ENCODE measurements at places on chromosomes 1 and 21.

GRCh38 chr1:203934651-203935050, 73.3 kb downstream of the SNRPE start:
- DNase-seq, result no peak

DNA sequence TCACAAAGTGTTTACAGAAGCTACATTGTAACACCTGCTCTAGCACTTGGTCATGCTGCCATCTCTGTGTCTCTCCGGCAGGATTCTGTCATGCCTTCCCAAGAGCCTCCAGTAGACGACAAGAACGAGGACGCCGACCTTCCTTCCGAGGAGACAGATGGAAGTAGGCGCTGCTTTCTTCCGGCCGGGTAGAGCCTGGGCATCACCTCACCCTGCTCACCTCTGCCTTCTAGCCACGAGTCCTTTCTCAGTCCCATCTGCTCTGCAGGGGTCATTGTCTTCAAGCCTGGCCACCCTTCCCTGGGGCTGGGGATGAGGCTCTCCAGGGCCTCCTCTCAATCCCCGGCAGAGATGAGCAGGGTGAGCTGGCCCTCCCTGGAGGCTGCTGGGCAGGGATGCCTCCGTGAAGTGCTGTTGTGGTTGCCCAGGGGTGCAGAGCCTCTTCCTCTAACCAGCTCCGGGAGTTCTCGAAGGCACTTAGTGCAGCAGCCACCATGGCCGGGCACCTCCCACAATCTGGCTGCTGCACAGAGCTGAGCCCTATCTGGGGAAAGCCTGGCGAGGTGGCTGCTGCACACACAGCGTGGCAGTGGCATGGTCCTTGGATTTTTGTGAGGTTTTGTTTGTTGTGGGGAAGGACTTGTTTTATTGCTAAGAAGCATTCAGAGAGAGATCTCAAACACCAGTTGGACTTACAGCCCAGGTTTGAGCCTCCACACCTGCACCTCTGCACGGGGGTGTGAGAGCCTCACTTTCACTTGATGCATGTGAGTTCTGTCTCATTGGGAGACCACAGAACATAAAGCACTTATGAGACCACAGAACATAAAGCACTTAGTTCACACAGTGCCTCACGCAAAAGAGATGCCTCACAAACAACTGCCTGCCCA, 48.4 kb downstream of the FAAP20 start:
- DNase-seq, result no peak

DNA sequence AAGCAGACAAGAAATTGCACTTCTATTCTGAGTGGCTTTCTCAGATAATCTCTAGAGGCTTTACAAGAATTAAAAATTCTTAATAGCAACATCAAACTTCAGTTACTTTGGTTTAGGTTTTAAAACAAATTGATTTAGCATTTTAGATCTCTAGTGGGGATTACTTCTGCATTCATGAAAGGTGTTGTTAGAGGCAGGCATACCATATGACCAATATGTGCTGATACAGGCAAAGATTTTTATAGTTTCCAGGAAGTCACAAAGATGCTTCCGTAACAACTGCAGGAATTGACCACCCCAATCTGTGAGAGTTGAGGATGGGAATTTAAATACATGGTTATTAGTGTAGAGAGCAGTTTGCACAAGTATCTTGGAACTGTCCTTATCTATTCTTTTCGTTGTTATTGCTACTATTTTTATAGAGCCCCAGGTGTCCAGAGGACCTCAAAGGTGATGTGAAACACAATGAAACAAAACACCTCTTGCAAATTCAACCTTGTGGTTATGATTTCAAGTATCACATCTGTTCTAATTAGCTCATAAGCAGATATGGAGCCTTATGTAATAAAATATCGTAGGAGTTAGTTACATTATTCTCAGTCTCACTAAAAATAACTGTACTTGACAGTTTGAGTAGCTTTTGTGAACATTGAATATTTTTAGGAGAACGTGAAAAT, 512.7 kb upstream of the ADGRL4 start:
- no peak for DNase-seq

DNA sequence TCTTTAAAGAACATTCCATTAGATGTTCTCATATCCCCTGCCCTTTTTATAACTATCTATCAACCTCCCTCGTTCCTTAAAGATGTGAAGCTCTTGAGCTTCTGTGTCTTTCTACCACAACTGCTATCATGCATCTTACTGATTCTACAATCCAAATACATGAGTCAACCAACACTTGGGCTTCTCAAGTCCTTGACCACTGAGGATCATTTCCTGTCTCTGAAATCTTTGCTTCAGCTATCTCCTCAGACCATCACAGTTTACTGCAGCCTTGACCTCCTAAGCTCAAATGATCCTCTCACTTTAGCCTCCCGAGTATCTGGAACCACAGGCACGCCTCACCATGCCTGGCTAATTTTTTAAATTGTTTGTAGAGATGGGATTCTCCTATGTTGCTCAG, 75.2 kb downstream of the FMO4 start:
- DNase-seq, result no peak

- peak; percentile 14 for DNase-seq
Observed at GRCh38 chr1:82604524-82604923, 803.8 kb downstream of the ADGRL2 start.

DNA sequence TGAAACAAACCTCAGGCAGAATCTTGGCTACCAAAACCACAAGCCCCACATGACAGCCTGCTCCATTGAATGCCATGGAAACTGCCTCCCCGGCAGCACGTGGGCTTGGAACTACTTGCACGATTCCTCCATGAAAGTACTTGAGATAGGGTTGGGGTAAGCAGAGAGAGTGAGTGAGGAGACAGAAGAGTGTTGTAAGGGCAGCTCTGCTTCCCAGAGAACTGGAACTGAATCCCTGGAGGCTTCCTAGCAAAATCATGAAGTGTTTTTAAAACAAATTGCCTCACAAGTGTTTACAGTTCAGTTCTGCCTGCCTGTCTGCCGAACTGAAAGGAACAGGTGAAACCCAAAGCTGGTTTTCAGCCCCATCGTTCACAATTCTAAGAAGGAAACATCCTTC, 35.3 kb upstream of the DNASE2B start:
- DNase-seq, result no peak

DNA sequence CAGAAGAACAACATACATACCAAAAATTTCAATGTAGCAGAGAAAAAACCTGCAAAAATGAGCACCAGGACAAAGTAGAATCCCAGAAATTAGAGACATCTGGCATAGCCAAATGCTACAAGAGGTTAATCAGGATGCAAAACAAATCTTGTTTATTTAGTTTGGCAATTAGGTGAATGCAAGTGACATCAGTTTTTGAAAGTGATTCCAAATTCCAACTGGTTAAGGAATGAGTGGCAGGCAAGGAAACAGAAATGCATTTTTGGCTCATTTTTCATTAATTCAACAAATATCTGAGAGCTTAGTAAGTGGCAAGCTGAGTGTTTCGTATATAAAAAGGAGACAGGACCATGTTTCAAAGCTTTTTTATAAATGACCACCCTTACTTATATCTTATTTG, 21.3 kb downstream of the SCAF4 start:
- DNase-seq, result no peak

DNA sequence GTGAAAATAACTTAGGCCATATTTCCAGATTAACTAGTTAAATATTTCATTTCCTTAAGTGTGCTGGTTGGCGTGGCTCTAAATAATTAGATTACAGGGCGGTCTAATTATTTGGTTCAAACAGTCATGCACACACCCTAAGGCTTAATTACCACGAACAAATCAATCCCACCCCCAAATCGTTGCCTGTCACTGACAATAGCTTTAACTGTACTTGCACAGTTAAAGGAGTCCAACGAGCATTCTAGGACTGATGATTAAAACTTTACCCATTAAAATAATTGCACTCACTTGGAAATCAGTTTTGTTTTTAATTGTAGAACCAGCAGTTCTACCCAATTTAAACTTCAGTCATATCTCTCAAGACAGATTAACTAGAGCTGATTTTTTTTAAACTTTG, 1.5 kb upstream of the POU2F1 start:
- no peak for DNase-seq

- DNase-seq, result no peak
Observed at GRCh38 chr1:38498686-38499085, 360.9 kb downstream of the RRAGC start.

DNA sequence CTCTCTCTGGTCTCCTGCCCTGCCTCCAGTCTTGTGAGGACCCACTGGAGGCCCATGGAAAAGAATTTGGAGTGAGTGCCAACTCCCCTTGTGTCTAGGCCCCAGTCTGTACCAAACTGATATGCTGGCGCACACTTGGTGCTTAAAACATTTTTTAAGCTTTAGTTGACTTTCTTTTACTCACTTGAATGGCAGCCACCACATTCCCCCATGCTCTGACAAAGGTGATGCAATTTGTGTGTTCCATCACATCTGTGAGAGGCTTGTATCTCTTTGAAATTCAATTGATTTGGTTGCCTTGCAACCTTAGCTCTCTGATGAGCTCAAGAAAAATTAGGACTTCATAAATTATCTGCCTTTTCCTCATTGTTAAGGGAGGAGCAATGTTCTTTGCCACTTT, 30.5 kb upstream of the WDTC1 start:
- DNase-seq, result no peak

DNA sequence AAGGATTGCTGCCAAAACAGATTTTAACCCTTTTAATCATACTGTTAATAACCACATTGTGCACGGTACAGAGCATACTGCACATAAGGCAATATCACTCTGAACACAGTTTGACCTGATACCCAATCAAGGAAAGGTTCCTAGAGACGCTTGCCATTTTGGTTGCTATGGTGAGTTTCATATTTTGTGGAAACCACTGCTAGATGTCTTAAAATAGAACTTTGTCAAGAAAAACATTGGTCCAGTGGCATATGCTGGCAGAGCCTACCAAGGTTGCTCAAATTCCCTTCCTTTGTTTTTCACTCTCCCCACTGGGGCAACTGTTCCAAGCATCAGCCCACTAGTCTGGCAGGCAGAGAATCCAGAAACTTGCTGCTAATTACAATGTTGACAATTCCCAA, 114.8 kb upstream of the DPYD start:
- no peak for DNase-seq

DNA sequence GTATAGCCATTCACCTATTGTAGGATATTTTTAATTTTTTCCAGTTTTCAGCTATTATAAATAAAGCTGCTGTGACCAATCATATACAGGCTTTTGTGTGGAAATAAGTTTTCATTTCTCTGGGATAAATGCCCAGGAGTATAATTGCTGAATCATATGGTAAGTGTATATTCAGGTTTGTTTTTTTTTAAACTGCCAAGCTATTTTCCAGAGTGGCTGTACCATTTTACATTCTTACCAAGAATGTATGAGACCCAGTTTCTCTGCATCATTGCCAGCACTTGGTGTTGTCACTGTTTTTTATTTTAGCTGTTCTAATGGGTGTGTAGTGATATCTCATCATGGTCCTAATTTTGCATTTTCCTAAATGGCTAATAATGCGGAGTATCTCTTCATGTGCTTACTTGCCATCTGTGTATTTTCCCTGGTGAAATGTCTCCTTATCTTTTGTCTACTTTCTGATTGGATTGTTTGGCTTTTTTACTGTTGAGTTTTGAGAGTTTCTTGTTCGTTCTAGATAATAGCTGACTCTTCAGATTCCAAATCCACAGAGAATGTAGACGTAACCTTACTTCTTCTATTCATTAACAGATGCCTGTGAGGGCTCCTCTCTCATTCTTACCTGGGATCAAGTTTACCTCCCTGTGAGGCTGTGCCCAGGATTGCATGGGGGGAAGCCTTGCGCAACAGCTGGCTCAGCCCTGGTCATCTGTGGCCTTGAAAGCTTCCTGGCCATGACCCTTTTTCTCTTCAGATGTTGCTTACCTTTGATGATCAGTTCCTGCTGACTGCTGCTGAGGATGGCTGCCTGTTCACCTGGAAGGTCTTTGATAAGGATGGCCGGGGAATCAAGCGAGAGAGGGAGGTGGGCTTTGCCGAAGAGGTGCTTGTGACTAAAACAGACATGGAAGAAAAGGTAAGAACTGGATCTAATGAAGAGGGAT, 42.6 kb downstream of the CFAP57 start:
- DNase-seq, result no peak

- no peak for DNase-seq
Observed at GRCh38 chr1:21766210-21766609, 16.7 kb downstream of the USP48 start.

GRCh38 chr1:66711420-66711819, 40.8 kb upstream of the DYNLT5 start:
- DNase-seq, result no peak

- no peak for DNase-seq
Observed at GRCh38 chr1:43349594-43350306, 9.0 kb upstream of the CDC20 start.

GRCh38 chr21:24045775-24046215, 1561.5 kb downstream of the MRPL39 start:
- no peak for DNase-seq

Data from NCI-H1930 (cell line).